ENCODE measurements at places on chromosomes 4 and X.
A peak's percentile ranks its signal among the peaks of the same experiment; 100 is the strongest.

DNA sequence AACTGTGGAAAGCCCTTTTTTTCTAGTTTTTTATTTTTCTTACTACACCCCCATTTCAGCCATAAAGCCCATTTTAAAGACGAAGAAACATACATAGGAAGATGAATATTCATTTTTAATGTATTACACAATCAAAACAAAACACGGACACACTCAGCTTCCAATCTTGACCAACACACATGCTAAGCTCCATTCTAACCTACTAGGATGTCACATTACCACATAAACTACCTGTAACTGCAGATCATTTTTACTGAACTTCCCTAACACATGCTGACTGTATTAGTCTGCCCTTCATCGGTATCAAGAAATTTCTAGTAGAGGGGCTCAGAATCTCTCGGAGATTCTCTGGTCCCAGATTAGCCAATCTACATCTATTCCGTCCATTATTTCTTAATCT lies 1.8 kb downstream of the CCNI start:
- H3K27ac ChIP-seq = peak overlapping the region; percentile 100
- H3K36me3 ChIP-seq = no peaks in the 10 kb centered on the region
- no peak for DNase-seq
- peaks cover 56% of the 10 kb centered on the region for H3K4me1 ChIP-seq
- H3K27me3 ChIP-seq = no peaks in the 10 kb centered on the region
- H3K4me3 ChIP-seq = no peak overlapping the region

DNA sequence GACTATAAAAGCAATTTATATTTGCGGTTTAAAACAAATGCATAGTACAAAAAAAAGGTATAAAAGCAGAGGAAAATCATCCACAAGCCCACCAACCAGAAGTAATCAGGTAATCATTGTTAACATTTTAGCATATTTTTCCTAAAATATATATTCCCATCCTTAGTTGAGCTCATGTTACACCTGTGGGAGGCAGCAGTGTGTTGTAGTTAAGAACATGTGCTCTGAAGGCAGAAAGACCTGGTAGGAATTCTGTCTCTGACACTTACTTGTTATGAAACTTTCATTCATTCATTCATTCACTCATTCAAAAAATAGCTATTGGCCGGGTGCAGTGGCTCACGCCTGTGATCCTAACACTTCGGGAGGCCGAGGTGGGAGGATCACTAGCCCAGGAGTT lies 15.4 kb upstream of the CDKL5 start:
- H3K4me1 ChIP-seq = no peaks in the 10 kb centered on the region
- H3K27me3 ChIP-seq = no peaks in the 10 kb centered on the region
- H3K4me3 ChIP-seq = no peak overlapping the region
- no peak overlapping the region for H3K27ac ChIP-seq

- no peak for DNase-seq
- no peaks in the 10 kb centered on the region for H3K4me1 ChIP-seq
- no peaks in the 10 kb centered on the region for H3K27me3 ChIP-seq
- no peak overlapping the region for H3K27ac ChIP-seq
- peaks cover 24% of the 10 kb centered on the region for H3K36me3 ChIP-seq
Observed at GRCh38 chr4:1329408-1330371, 17.3 kb upstream of the UVSSA start.

GRCh38 chr4:102869569-102870197 lies 891 bp downstream of the CISD2 start:
- peak overlapping the region; percentile 91 for H3K27ac ChIP-seq
- H3K36me3 ChIP-seq = no peaks in the 10 kb centered on the region
- DNase-seq = no peak

Data from body of pancreas (tissue), 4 donors.